ENCODE measurements at places on chromosomes 1 and 21. TPM values are rescaled to one million over a fixed set of nuclear protein-coding genes. Genes with fewer than 3 reads are reported as not detected.

DNA sequence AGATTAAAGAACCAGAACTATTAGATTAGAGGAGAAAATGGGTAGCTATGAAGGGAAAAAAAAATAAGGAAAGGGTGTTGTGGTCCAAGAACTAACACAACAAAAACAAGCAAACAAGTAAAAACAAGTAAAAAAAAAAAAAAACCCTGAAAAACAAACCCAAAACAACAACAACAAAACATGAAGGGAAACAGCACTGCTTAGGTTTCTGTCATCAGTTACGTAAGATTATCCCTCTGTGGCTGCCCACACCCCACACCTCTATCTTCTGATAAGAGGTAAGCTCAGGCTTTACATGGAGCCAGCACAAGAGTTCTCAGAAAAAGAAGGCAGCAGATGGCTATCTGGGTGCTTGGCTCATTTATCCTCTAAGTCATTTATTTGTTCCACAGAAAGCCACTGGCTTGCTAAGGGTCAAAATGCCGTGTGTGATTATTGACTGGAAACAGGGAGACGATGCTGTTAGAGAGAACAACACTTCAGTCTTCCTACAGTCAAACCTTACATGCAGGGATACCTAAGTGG is 57.5 kb downstream of the KIAA0319L start:
- DNase-seq = no peak

Gene LGR6
- total RNA-seq = 11.3 TPM

DNA sequence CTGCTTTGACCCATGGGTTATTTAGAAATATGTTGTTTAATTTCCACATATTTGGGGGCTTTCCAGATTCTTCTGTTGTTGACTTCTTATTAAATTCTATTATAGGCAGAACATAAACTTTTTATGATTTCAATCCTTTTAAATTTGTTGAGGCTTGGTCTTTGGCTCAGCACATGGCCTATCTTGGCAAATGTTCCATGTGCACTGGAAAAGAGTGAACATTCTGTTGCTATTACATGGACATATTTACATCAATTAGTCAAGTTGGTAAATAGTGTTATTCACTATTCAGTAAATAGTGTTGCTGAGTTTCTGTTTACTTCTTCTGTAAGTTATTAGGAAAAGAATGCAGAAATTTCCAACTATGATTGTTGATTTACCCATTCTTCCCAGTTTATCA is 75.4 kb downstream of the ETS2 start:
- no peak for DNase-seq

DNA sequence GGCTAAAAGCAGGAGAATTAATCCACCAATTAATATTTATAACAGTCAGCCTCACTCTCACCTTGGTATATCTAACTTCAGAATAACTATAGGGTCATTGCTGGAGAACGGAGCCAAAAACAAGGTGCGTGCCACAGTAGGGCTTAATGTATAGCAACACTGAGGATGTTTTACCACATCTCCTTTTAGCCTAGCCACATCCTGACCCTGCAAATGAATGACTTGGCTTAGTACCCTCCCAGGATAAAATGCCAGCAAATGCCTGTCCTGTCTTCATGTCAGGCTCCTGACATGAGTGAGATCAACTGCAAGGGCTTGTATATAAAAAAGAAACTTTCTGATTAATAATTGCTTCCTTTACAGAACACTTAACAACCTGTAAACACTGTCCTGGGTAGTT is 2.7 kb upstream of the CDC42BPA start:
- no peak for DNase-seq

- DNase-seq = no peak
Measured at GRCh38 chr1:63630238-63630637, 37.0 kb downstream of the PGM1 start.

GRCh38 chr1:156804572-156805243 is 11.9 kb downstream of the SH2D2A start:
- DNase-seq = no peak

DNA sequence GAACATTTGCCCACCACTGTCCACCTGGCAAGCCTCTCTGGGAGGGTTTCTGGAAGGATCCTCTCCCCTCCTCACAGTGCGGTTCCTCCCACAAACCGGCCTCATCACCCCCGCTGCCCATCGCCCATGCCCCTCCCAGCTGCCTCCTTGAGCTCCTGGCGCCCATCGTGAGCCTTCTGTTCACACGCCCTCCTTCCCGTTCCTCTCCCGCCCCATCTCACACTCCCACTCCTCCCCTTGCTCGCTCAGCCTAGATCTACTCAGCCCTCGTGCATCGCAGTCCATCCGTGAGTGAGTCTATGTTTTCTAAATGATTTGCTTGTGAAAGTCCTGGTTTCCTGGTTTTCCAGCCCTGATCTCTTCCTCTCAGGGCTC is 119.1 kb upstream of the C1orf174 start:
- DNase-seq = no peak

DNA sequence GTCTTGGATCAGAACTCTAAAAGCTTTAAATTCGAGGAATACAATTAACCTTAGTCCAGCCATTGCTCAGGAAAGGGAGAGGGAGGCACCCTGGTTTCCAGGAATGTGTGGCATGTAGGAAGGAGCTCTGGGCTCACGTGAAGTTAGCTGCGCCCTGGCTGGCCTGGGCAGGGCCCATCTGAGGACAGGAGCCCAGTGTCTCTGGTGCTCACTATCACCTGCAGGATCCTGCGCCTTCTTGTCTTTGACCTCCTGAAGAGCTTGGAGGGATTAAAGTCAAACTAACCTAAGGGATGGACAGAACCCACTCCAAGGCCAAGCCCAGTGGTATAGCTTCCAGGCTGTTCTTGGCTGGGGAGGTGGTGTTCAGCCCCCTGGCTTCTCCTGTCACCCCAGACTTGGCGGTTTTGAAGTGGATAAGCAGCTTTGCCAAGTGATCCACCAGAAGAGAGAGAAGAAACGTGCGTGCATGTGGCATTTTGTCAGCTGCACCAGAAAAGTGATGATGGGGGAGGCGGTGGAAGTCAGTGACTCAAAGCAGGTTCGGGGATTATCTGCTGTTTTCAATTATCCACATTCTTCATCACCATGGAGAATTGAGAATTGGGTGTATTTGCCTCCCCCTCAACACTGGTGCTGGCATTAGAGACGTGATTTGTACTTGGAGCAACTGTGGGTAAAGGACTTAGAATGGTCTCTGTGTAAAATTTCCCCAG is 11.9 kb upstream of the KCNN3 start:
- DNase-seq = no peak

Gene LCE1F
- not detected for total RNA-seq

- DNase-seq = no peak
Measured at GRCh38 chr1:104082221-104082620, 332.5 kb downstream of the AMY1C start.

Gene SMIM1
- total RNA-seq = 1.3 TPM

DNA sequence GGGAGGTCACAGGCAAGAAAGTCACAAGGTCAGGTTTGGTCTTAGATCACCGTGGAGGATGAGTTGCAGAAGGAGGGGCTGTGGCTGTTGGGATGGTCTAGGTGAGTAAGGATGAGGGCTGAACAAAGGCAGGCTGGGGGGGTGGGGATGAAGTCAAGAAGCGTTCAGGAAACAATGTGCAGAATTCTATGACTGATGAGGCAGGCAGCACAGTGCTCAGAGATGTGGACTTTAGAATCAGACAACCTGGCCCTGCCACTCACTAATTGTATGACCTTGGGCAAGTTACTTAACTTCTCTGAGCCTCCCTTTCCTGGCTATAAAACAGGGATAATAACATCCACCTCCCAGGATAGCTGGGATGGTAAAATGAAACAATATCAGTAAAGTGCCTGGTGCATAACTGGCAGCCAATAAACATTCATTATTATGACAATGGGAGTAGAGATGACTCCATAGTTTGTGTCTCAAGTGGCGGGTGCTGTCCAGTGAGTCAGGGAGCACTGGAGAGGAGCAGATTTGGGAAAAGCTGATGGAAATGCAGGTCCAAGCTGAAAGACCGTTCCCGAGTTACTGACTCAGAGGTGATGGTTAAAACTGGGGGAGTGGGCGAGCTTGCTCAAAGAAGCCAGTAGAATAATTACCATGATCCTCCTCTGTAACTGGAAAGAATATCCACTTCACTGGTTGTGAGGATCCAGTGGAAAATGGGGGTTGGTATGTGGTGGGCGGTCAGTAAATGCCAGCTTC is 2.1 kb downstream of the TIE1 start:
- no peak for DNase-seq
